ENCODE measurements at places on chromosomes 4 and X.

- DNase-seq: no peak
Observed at GRCh38 chrX:80537096-80537495, 116.8 kb downstream of the TENT5D start.

- DNase-seq: no peak
Observed at GRCh38 chr4:59540311-59540710, 1659.8 kb upstream of the ADGRL3 start.

- no peak for DNase-seq
Observed at GRCh38 chr4:184259866-184260265, 42.2 kb upstream of the ENPP6 start.

- no peak for DNase-seq
Observed at GRCh38 chrX:34909151-34909550, 33.4 kb upstream of the FAM47B start.

GRCh38 chr4:120964596-120964995 is 42.1 kb upstream of the PRDM5 start:
- DNase-seq: no peak

- no peak for DNase-seq
Observed at GRCh38 chr4:7169134-7169533, 23.2 kb upstream of the SORCS2 start.

- DNase-seq: peak; percentile 55
Observed at GRCh38 chr4:99755223-99755944, 61.2 kb upstream of the DAPP1 start.

GRCh38 chrX:17559728-17560379 is 177.4 kb upstream of the SCML1 start:
- peak; percentile 82 for DNase-seq

DNA sequence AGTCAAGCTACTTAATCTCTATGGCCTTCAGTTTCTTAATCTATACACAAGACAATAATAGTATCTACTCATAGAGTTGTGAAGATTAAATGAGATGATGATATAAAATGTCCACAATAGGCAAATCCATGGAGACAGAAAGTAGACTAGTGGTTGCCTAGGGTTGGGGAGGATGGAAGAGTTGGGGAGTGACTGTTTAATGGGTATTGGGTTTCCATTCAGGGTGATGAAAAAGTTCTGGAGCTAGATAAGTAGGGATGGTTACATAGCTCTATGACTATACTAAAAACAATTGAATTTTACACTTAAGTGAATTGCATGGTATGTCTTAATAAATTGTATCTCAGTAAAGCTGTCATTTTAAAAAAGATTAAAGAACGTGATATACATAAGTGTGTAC is 35.7 kb downstream of the BCORL1 start:
- DNase-seq: no peak

DNA sequence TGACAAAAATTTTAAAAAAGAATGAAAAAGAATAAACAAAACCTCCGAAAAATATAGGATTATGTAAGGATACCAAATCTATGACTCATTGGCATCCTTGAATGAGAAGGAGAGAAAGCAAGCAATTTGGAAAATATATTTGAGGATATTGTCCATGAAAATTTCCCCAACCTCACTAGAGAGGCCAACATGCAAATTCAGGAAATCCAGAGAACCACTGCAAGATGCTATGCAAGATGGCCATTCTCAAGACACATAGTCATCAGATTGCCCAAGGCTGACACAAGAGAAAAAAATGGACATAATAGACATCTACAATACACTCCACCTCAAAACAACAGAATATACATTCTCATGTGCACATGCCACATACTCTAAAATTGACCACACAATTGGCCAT is 135.9 kb upstream of the SPANXB1 start:
- no peak for DNase-seq

GRCh38 chr4:188971125-188971524 is 831.9 kb downstream of the TRIML1 start:
- DNase-seq: peak; percentile 30

DNA sequence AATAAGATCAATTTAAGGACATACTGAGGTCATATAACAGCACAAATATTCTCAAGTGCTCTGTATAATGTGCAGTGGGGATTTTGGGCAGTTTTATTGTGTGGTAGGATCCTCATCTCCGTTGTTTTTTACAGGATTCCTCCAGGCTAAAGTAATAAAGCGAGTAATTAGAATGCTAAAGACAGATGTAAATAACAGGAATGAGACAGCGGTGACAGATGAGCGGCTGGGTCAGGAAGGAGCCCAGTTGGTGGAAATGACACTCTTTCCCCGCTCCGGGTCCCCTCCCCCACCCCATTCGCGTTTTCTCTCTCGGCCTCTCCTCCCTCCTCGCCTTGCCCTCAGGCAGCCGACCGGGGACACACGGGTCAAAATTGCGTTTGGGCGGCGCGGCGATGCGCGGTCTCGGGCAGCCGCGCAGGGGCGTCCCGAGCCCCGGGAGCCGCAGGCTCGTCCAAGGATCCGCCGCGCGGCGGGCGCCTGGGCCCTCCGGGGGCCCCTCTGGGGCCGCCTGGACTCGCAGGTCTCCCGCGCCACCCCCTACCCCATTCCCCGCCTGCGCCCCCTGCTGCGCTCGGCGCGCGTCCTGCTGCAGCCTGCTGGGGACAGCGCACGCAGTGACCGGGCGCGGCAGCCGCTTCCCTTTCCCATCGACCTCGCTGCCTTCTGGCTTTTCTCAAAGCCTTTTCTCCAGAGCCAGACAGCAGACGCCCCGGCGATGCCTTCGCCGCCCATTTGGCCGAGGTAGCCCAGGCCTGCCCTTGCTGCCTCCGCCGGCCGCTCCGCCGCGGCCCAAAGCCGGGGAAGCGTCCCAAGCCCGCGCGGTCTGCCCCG is 16.2 kb downstream of the POU4F2 start:
- no peak for DNase-seq

GRCh38 chrX:148133105-148133725 is 152.1 kb downstream of the FMR1NB start:
- DNase-seq: peak; percentile 11

GRCh38 chr4:4401036-4401435 is 14.1 kb downstream of the NSG1 start:
- DNase-seq: no peak

- no peak for DNase-seq
Observed at GRCh38 chrX:153465691-153466380, 4.5 kb downstream of the HAUS7 start.

DNA sequence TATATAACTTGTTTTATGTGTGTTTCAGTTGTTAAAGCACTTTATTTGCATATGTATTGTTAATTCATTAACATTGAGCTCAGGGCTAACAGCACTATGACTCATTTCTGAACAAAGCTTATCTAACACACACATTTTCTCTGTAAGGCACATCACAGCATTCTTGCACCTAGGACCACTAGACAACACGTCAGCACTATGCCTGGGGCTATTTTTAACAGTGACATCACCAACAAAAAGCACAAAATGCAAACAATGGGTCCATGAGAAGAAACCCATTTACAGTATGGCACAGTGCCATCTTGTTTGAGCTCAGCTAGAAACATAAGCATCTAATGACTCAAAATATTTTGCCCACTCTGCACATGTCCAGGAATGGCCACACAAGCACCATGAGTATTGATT is 124.4 kb downstream of the RELL1 start:
- DNase-seq: peak; percentile 45

GRCh38 chr4:67614186-67614585 is 55.7 kb downstream of the STAP1 start:
- DNase-seq: no peak

DNA sequence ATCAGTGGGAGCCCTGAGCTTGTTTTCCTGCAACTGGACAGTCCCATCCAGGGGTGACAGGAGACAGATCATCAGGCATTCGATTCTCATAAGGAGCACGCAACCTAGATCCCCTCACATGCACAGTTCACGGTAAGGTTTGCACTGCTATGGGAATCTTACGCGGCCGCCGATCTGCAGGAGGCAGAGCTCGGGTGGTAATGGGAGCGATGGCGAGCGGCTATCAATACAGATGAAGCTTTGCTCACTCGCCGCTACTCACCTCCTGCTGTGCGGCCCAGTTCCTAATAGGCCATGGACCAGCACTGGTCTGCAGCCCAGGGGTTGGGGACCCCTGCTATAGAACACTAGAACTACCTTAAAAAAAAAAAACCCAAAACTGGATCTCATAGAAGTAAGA is 45.4 kb downstream of the ARSD start:
- DNase-seq: no peak

DNA sequence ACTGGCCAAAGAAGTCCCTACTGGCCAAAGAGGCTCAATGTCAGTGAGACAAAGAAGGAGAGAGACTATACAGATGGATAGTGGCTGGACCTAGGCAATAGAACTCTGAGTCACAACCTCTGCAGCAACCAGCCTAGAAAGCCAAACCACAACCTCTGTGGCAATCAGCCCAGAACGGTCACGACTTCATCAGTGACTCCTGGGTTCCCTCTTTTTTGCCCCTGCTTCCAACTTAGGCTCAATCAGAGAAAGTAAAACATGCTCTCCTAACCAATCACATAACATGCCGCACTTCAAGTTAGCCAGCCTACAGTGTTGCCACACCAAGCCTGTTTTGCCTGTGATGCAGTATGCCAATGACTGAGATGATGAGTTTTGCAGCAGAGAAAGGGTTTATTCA is 203.4 kb downstream of the ANAPC10 start:
- DNase-seq: peak; percentile 69

DNA sequence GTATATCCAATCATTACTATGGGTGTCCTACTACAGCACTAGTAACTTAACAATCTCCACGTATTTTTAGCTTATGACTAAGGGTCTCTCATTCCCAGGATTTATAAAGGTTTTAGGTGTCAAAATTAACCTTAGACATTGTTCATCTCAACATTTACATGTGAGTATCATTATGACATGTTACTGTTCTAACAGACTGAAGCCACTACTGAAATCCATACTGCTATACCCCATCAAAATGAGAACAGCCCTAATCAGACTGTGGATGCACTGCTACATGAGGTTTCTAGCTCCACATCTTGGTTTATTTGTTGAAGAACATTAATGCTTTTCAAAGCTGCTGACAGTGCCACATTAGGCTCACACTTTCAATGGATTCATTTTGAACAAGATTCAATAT is 35.6 kb upstream of the TXK start:
- no peak for DNase-seq

DNA sequence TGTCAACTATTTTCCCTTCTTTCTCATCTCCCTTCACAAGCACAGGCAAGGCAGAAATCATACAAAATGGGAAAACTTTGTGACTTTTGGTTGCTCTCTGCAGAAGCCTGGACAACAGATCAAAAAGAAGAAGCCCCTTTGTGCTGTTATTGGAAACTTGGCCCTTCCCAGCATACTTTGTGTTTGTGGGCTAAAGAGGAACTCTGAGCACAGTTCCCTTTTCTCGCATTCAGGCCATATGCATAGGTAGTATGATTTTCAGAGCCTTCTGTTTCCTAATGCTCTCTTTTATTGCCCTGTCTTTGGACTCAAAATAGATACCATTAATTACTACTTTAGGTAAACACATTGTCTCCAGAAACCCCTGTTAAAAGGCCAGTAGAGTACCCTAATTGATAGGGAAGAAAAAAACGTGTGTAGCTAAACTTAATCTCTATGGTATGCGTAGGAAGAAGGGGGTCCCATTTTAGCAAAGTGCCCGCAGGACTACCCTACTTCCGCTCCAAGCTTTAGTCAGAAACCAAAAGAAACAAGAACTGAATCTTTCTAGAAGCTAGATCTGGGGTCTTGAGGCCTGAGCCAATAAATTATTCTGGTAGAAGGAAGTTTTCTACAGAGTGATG is 26.6 kb downstream of the VSIG4 start:
- DNase-seq: no peak

DNA sequence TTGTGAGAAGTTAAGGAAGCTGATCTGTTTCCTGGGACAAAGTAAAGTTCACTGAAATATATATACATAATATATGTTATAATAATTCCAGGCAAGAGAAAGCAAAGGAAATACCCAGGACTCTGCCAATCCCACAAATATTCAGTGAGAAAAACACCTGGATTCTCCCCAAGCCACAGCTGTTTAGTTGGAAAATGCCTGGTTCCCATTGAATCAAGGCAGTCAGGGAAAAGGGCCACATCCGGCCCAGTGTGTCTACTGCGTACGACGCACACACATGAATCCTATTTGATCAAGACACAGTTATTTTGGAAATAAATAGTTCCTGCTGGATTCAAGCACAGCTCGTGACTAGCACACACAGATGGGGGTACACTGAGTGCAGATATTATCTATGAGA is 6.3 kb upstream of the DCHS2 start:
- peak; percentile 8 for DNase-seq

DNA sequence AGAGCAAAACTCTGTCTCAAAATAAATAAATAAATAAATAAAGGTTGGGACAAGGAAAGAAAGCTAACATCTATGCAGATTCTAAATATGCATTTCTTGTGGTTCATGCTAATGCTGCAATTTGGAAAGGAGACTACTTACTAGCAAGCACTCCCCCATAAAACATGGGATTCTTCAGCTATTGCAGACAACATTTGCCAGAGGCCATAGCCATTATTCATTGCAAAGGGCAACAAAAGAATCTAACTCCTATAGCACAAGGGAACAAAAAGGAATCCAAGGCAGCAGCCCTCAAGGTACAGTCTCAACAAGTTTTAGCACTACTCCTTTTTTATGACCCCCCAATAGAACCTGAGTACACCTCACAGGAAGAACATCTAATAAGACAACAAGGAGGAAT is 8.0 kb upstream of the HERC5 start:
- no peak for DNase-seq

DNA sequence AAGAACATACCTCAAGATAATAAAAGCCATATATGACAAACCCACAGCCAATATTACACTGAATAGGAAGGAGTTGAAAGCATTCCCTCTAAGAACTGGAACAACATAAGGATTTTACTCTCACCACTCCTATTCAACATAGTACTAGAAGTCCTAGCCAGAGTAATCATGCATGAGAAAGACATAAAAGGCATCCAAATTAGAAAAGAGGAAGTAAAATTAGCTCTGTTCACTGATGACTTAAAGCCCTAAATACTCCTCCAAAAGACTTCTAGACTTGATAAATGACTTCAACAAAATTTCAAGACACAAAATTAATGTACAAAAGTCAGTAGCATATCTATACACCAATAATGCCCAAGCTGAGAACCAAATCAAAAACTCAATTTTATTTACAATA is 235.7 kb downstream of the NKX6-1 start:
- DNase-seq: no peak

DNA sequence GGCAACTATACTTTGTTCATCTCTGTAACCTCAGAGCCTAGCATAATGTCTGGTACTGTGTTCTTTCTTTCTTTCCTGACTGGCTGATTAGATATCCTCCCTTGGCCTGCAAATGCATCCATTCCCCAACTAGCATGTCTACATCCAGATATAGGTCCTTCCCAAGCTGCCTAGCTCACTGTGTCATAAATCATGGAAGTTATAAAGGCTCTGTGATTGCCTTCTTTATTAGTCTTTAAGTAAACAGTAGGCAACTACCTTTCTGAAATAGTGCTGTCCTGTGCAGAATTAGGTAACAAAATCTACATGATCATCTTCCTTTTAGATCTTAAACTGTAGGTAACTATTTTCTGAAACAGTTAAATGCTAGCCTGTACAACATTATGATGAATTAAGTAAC is 224.5 kb downstream of the DLG3 start:
- no peak for DNase-seq

GRCh38 chr4:63430105-63430504 is 979.1 kb downstream of the TECRL start:
- peak; percentile 0 for DNase-seq

Data from A172 (cell line).